GM12892 (cell line): ENCODE measurements at places on chromosomes 11 and 22.

- DNase-seq, result no peak
Observed at GRCh38 chr11:64534950-64535349, 56.1 kb upstream of the SLC22A12 start.

DNA sequence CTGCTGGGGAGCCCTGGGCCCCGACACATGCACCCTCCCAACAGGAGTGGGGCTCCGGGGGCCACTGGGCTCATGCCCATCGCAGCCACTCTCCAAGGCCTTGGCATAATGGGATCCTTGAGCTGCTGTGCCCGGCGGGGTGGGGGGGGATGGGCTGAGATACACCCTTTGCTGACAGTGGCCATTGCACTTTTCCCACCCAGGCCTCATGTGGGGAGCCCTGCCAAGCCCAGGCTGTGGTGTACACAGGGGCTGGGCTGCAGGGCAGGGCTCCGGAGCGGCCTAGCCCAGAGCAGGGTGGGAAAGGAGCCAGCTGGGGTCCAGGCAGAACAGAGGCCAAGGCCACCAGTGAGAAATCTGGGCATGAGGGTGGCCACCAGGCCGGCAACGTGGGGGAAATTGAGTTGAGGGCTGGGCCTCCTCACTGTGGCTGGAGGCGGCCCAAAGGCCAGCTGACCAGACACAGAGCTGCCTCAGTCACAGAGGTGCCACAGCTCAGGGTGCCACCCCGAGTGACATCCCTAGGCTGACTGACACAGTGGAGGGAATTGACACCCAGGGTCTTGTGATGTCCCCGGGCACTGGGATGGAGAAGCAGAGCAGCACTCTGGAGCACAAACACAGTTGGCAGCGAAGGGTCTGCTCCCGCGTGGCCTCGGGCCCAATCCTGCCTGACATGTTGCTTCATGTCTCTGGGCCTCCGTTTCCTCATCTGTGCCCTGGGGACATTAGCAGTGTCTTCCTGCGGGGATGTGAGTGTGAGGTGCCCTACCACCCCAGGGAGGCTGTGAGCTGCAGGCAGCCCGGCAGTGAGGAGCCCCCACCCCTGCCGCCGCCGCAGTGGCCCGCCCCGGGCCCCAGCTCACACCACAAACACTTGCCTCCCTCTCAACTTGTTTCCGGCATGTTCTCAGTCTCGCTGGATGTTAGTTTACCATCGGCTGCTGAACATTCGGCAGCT is 30.4 kb downstream of the RTN4R start:
- DNase-seq, result no peak

DNA sequence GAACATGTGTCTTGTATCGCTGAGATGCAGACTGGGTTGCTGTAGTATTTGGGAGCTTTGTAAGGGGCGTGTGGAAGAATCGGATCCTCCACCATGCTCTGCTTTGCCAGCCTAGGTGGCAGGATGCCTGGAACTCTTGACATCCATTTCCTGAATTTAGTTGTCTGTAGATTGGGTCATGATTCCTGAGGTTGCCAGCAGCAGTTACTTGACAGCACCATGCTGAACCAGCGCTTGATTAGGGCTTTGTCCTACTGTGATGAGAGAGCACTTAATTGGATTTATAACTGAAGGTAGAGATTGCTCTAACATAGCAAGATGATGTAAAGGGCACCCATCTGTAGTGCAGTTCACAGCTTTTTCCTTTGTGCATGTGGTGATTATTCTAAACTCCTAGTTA is 75.6 kb upstream of the HORMAD2 start:
- DNase-seq, result no peak

GRCh38 chr22:40030758-40031095 is 36.0 kb downstream of the FAM83F start:
- DNase-seq, result no peak
